ENCODE measurements at places on chromosomes 1 and 21.

GRCh38 chr1:208461680-208462079 lies 217.5 kb upstream of the PLXNA2 start:
- DNase-seq, result no peak

DNA sequence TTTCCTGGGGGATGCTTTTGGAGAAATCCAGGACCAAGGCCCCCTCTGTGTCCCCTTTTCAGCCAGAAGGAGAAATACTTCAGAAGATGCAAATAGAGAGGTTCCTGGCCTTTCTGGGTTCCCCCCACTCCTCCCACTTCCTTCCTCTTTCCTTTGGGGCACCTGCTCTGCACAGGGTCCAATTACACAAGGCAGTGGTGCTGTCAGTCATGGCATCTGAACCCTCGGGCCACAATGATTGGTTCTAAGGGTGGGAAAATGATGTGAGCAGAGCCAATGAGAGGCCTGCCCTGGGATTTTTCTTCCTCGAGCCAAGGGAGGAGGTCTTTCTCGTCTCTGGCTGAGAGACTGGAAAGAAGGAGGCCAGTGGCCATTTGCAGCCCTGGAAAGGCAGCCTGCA lies 282.2 kb downstream of the NPHP4 start:
- DNase-seq, result no peak

DNA sequence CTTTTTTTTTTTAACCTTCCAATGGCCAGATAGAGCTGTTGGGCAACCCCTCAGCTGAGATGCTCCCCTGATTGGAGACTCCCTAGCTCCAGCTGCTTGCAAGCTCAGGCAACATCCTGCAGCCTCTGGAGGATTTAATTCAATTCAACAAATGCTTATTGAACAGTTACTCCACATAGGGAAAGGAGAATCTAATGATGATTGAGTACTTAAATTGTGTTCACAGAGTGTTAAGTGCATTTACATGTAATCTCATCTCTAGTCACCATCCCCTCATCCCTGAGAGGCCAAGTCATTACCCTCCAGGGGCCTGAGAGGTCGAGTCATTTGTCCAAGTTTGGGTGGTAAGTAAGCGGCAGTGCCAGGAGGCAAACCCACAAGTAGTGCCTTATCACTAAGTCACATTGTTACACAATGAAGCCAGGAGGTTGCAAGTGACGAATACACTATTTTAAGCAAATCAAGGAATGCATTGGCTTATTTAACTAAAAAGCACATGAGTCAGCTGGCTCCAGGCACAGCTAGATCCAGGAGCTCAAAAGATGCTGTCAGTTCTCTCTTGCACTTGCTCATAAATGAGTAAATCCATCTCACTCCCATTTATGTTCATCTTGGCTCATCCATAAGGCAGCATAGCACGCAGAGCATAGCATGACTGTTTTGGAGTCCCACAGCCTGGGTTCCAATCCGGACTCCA lies 64.3 kb downstream of the OPTC start:
- DNase-seq, result no peak

DNA sequence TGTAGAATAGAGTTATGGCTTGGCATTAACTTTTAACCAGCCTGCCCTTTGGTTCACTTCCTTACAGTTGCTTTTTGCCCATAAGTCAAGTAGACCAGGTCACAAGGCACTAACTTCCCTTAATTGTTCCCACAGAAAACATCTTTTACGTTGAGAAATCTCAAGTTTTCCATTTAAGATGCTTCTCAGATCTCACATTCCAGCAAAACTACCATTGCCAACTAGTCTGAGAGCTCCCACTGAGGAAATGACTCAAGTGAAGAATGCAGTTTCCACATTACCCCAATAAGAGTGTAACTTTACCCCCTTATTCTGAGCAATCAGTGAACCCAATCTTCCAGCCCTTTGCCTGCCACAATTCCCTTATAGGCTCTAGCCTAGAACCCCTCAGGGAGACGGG lies 502.2 kb upstream of the OLFM3 start:
- DNase-seq, result no peak

DNA sequence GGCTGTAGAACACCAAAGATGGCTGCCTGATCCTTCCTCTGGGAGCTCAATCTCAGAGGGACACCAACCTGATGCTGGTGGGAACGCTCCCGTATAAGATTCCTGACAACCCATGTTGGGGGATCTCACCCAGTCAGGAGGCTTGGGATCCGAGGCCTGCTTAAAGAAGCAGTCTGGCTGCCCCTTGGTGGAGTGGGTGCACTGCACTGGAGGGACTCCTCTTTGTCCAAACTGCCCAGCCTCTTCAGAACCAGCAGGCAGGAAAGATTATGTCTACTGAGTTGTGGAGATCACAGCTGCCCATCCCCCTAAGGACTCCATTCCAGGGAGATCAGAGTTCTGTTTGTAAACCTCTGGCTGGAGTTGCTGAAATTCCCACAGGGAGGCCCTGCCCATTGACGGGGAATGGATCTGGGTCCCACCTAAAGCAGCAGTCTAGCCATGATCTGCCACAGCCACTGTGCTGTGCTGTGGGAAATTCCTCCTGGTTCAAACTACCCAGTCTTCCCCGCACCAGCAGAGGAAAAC lies 23.0 kb downstream of the S100B start:
- DNase-seq, result no peak

- no peak for DNase-seq
Measured at GRCh38 chr1:176183618-176184017, 23.5 kb downstream of the COP1 start.

DNA sequence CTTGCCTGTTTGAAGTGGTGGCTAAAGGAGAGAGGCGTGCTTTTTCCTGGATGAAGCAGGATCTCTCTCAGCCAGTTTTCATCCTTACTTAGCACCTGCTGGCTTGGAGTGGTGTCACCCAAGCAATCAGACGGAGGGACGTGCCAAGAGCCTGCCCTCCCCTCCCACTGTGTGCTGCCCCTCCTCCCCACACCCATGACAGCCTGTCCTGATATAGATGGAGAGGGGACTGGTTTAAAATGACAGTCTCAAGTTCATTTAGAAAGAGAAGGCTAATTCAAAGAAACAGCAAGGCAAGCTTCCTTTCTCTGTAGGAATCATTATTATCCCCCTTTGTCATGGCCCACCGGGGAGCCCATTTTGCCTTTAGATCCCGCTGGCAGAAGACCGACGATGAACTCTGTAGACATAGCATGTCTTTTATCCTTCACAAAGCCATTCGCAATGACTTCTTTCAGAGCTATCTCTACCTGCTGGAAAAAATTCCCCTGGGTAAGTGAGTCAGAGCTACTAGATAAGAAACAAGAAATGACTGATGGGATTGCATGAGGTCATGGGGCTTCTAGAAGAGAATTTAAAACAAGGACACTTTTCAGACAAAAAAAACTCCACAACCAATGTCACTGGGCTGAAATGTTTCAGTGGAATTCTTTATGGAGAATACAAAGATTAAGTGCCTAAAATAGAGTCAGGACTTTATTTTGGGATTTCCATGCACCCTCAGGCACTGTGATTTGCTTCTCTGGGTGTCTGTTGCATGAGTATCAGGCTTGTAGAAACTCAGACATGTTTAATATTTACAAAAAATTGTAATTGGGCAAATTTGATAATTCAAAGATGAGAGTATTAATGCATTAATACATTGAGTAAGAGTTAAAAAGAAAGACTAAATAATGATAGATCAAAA lies at the start of gene NTMT2:
TSS of gene NTMT2 (plus strand) at position 190 of the 907 bp plus-strand sequence. CDS start at position 339, 149 bp downstream.
- no peak for DNase-seq

DNA sequence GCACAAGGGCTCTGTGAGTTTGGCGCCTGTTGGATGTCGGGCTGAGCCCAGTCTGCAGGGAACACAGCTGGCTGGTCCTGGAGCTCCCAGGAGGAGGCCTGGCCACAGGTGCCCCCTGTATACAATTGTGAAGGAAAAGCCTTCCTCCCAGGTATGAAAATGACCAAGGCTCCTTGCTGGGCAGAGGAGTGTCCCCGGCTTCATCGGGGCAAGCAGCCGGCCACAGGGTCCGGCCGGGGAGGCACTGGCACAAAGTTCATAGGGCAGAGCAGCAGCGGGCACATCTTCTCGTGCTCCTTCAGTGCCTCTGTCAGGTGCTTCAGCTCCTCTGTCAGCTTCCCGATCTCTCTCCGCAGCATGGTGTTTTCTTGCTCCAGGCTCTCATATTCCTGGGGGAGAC lies 13.0 kb downstream of the BATF3 start:
- DNase-seq, result no peak

DNA sequence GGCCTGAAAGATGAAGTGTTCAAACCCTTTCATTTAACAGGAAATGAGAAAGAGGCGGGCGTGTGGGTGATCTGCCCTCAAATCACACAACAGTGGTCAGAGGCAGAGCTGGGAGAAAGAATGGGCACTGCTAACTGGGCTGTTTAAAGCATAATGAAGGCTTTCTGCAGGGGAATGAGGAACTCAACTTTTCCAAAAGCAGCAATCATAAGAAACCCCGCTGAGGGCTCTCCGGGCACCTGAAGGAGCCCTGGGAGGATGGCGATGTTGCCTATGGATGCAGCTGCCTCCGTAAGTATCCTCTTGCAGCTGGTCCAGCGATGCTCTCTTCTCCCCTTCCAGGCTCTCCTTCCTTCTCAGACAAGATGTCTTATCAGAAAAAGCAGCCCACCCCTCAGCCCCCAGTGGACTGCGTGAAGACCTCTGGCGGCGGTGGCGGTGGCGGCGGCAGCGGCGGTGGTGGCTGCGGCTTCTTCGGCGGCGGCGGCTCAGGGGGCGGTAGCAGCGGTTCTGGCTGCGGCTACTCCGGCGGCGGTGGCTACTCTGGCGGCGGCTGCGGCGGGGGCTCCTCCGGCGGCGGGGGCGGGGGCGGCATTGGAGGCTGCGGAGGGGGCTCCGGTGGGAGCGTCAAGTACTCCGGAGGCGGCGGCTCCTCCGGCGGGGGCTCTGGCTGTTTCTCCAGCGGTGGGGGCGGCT lies 1.2 kb downstream of the LORICRIN start:
- no peak for DNase-seq

GRCh38 chr1:247266053-247266452 lies 10.2 kb downstream of the VN1R5 start:
- DNase-seq, result no peak

- no peak for DNase-seq
Measured at GRCh38 chr1:244022864-244023440, 28.1 kb upstream of the ZBTB18 start.

GRCh38 chr1:205456868-205457745 lies 1.3 kb upstream of the BLACAT1 start:
- no peak for DNase-seq

GRCh38 chr1:26684763-26685508 lies 10.9 kb upstream of the ARID1A start:
- no peak for DNase-seq

DNA sequence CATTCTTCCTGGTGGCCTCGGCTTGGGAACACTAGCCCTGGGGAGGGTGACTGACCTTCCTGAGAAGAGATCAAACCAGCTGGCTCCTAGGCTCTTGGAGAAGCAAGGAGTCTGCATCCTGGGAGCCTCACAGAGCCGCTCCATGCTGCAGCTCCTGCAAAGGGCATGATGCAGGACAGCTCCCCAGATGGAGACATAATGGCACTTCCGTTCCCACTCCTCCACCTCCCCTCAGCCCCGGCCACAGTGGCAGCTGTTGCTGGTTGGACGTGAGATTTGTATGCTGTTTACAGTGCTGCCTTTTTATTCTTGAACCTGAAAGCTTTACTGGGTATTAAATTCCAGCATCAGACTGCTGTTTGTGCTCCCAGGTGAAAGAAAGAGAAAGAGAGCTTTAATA lies 83.7 kb upstream of the CTTNBP2NL start:
- DNase-seq, result no peak

GRCh38 chr1:242219298-242219901 lies 220.5 kb upstream of the MAP1LC3C start:
- DNase-seq, result no peak

GRCh38 chr1:180920702-180921101 lies 8.0 kb downstream of the KIAA1614 start:
- no peak for DNase-seq

- DNase-seq, result peak; percentile 65
Measured at GRCh38 chr1:108708691-108709660, 3.7 kb upstream of the FNDC7 start.

GRCh38 chr21:41362605-41363369 lies 960 bp downstream of the MX2 start:
- no peak for DNase-seq

- DNase-seq, result no peak
Measured at GRCh38 chr1:20837554-20838192, 50.6 kb upstream of the HP1BP3 start.

DNA sequence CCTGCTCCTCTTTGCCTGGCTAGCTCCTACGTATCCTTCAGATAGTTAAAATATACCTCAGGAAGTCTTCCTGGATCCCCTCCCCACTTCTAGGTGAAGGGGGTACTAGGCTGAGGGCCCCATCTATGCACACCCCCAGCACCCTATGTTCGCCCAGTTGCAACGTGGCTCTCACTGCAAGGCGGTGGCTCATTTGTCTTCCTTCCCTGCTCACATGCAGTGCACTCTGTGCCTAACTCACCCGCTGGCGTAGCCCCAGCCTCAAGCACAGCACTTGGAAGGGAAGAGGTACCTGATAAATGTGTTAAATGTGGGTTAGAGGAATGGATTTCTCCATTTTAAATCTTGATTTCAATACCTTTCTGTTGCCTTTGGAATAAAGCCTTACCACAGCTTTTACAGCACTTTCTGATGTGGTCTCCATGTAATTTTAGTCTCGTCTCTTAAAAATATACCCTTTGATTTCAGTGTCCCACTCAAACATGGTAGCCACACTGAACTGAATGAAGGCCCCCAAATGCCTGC lies 39.3 kb downstream of the L1TD1 start:
- no peak for DNase-seq

GRCh38 chr1:60059468-60059867 lies 14.1 kb downstream of the C1orf87 start:
- no peak for DNase-seq

GRCh38 chr1:100860397-100860991 lies 34.1 kb downstream of the EXTL2 start:
- DNase-seq, result no peak

GRCh38 chr1:94721240-94721639 lies 98.9 kb upstream of the SLC44A3 start:
- no peak for DNase-seq

DNA sequence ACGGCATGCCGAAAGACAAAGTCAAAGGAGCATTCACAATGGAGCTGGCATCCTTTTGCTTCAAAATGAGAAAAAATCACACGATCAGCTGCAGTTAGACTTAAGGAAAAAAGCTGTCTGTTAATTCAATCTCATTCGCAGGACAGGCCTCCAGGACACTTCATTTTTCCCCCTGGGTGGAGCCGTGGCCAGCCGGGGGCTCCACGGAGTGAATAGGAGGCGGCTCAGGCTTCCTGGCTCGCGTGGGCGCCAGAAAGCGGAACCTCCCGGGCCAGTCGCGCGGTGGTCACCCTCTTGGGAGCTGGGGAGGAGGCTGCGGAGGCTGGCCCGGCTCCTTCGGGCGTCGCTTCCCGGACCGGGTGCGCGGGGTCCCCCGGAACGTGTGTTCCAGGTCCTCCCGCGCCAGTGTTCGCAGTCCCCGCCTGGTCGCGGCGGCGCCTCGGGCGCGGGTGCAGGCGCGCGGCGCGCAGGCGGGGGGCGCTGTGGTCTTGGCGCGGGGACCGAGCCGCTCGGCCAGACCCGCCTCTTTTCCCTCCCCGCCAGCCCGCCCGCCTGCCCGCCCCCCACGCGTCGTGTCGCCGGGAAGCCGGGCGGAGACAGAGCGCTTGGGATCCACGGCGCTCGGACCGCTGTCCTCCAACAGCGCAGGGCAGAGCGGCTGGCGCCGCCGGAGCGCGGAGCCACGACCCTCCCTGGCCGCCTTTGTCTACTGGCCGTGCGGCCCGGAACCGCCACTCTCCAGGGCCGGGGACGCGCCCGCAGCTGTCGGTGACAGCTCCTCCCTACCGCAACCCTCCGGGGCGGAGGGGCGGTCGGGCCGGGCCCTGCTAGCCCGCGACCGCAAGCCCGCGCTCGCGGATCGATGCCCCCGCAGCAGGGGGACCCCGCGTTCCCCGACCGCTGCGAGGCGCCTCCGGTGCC lies at the start of gene RHOU:
TSS of gene RHOU (plus strand) at position 599 of the 921 bp plus-strand sequence. CDS start at position 863, 264 bp downstream.
- peak; percentile 41 for DNase-seq

Data from T-cell (primary cell).